Stomach (tissue), 19 donors: ENCODE measurements at places on chromosomes 4 and X. TPM values are rescaled to one million over a fixed set of nuclear protein-coding genes. Genes with fewer than 3 reads are reported as not detected.
A peak's percentile ranks its signal among the peaks of the same experiment; 100 is the strongest.

- no peak for DNase-seq
Measured at GRCh38 chr4:178196751-178197374, 754.6 kb upstream of the AGA start.

DNA sequence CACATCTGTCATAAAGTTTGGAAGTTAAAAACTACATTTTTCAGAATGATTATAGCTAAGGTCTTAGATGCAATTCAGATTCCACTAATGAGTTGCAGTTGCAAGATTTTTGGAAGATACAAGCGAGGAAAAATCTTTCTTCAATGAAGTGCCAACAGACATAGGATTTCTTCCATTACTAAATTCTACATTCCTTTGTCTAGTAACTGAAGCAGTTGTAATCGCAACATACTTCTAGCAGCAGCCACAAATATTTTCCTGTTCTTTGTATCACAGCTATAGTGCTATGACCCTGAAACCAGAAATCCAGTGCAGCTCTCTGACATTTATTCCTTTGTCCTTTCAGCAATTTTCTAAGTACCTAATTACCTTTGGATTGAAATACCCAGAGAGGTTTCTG, 225.2 kb upstream of the SLIT2 start:
- DNase-seq: peak; percentile 11

- no peak for DNase-seq
Measured at GRCh38 chr4:127574643-127575042, 58.1 kb upstream of the INTU start.

The TMEM154 gene
- under 0.01 TPM for total RNA-seq

DNA sequence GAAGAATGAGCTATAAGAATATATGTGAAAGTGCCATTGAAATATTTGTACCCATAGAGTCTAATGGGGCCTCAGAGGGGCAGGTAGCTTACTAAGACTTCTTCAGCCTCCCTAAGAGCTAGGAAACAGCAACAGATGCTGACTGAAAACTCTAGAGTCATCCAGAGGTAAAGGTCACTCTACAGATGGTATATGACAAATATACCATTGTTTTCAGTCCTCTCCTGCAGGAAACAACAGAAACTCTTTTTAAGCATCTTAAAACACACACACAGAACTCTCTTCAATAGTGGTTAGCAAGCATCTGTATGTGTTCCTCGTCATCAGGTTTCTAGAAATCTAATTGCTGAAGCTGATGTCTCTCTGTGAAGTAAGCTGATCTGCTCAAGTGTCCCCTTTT, 313.8 kb upstream of the GATB start:
- no peak for DNase-seq

The SSX2B gene
- total RNA-seq: not detected

DNA sequence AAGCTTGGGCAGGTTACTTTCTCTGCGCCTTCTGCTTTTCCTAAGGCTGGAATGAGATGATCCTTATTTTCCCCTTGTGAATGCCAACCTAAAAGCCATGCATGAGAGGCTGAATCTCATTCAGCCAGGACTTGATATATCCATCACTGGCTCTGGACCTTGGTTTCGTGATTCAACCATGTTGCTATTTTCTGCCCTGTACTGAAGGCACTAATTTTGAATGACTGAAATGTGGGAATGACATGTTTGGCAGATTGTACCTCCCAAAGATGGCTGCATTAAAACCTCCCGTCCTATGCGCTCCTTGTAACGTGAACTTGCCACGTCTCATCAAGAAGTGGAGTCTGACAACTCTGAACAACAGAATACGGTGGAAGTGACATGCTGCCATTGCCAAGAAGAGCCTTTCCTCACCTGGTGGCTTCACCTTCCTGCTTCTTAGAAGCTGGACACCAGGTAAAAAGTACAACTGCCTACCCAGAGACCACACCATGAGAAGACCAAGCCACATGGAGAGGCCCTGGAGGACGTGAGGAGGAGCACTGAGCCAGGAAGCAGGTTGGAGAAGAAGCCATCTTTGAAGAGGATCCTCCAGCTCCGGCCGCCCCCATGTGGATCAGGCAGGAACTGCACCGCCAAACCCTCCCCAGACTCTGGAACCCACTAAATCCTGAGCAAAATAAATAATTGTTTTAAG, 174.5 kb downstream of the NSUN7 start:
- peak; percentile 64 for DNase-seq
